ENCODE measurements at places on chromosomes 13 and 19.

DNA sequence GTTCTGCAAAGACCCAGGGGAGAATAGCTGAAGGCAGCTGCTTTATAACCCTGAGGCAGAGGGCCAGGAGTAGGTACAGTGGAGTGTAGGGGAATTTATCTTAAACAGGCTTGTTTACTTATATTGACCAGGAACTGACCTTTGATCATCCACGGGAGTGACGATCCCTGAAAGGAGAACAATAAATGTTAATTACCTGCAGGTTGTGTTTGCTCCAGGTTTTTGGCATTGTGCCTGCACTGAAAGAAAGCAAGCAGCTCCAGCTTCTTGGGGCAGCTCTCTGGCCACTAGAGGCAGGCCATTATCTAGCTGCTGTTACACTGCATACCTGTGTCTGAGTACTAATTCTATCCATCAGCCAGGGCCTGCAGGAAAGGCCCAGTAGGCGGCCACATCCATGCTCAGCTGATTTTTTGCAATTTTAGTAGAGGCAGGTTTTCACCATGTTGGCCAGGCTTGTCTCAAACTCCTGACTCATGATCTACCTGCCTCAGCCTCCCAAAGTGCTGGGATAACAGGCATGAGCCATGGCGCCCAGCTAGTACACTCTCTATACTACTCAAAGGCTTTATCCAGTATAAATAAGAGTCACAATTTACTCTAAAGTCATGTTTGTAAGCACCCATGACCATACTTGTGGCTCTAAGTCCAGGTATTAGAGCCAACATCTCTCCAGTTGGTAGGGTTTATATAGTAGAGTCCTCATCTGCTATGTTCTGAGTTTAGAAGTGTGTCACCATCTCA is 8.5 kb upstream of the ZNF91 start:
- H3K27ac ChIP-seq: peak overlapping the region; percentile 55
- no peak overlapping the region for H3K4me3 ChIP-seq
- no peaks in the 10 kb centered on the region for H3K36me3 ChIP-seq
- no peaks in the 10 kb centered on the region for H3K4me1 ChIP-seq
- H3K27me3 ChIP-seq: no peaks in the 10 kb centered on the region
- DNase-seq: no peak

DNA sequence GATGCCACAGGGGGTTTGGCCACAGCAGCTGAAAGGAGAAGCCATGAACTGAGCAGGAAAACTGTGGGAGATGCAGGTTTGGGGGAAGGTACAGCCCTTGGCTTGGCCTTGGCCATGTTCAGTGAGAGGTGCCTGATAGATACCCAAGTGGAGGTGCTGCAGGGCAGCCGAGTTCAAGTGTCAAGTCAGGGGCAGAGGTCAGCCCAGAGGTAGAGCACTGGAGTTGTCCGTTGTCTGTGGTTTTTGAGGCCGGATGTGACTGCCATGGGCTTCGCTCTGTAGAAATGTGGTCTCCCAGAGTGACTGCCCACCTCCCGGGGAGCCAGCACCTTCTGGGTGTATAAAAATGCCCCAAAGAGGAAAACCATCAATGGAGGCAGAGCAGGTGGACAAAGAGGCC is 65.3 kb downstream of the DPF1 start:
- no peak for DNase-seq
- H3K27me3 ChIP-seq: no peaks in the 10 kb centered on the region
- H3K4me3 ChIP-seq: no peak overlapping the region
- no peaks in the 10 kb centered on the region for H3K4me1 ChIP-seq

DNA sequence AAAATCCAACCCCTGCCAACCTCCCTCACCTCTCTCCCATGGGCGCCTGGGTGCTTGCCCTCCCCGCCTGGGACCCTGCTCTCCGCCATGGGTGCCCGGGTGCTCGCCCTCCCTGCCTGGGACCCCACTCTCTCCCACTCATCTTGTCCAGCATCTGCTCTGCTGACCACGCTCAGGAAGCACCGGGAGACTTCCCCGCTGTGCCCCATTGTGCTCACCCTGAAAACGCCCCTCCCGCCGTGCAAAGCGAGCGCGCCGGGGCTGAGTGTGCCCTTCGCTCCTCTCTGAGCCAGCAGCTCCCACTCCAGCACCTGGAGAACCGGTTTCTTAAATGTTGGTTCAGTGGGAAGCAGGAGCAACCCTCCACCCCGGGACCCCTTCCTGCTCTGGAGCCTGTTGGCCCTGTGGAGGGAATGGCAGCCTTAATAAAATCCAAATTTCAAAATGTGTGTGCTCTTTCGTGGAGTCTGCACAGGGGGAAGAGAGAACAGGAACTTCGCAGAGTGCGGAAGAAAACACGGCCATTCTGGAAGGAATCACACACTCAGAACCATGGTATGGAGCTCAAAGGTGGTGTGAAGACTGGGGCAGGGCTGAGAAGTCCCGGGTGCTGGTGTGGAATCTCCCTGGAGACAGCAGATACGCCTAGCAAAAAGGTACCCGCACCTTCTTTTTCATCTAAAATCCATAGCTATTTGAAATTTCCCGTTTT is 23.1 kb upstream of the CDC16 start:
- no peak overlapping the region for H3K27ac ChIP-seq
- H3K4me3 ChIP-seq: no peak overlapping the region
- H3K36me3 ChIP-seq: no peaks in the 10 kb centered on the region
- DNase-seq: no peak

- no peak for DNase-seq
- H3K27ac ChIP-seq: no peak overlapping the region
- no peaks in the 10 kb centered on the region for H3K4me1 ChIP-seq
- H3K27me3 ChIP-seq: no peaks in the 10 kb centered on the region
Observed at GRCh38 chr19:55014714-55015113, 23.4 kb downstream of the GP6 start.

DNA sequence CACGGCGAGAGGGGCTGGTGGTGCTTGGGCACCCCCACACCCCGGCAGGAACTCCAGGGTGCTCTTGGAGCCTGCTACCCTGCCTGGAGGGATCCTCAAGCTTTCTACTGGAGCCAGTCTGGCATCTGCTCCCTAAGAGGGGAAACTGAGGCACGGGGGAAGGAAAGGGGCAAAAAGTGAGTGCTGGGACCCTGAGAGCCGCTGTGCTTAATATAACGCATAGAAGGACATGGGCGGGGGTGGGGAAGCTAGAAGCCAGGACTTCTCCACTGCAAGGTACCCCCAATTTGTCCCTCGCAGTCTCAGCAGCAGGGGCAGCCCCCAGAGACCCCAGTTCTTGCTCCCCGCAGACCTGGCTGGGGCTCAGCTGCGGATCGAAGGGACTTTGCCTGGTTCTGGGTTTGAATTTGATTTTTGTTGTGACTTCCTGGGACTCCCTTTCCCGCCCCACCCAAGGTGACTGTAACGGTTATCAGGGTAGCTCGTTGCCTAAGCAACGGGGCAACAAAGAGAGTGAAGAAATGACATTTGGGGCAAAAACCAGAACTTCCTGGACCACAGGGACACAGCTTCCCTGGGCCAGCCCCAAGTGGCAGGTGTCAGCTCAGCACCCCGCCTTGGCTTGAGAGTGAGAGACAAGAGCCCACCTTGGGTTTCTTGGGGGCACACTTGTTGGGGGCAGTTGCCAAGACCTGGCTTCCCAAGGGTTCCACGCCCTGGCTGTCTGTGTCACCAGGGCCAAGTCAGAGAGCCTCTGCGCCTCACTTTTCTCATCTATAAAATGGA is 638 bp downstream of the ADGRE5 start:
- peaks cover 19% of the 10 kb centered on the region for H3K4me1 ChIP-seq
- H3K27me3 ChIP-seq: no peaks in the 10 kb centered on the region
- H3K36me3 ChIP-seq: no peaks in the 10 kb centered on the region
- H3K4me3 ChIP-seq: peak overlapping the region; percentile 68
- peak overlapping the region; percentile 98 for H3K27ac ChIP-seq
- peak; percentile 90 for DNase-seq

- H3K4me3 ChIP-seq: no peak overlapping the region
- no peak for DNase-seq
- H3K4me1 ChIP-seq: no peaks in the 10 kb centered on the region
- no peaks in the 10 kb centered on the region for H3K36me3 ChIP-seq
- no peak overlapping the region for H3K27ac ChIP-seq
Observed at GRCh38 chr13:59893266-59893665, 270.5 kb downstream of the DIAPH3 start.

DNA sequence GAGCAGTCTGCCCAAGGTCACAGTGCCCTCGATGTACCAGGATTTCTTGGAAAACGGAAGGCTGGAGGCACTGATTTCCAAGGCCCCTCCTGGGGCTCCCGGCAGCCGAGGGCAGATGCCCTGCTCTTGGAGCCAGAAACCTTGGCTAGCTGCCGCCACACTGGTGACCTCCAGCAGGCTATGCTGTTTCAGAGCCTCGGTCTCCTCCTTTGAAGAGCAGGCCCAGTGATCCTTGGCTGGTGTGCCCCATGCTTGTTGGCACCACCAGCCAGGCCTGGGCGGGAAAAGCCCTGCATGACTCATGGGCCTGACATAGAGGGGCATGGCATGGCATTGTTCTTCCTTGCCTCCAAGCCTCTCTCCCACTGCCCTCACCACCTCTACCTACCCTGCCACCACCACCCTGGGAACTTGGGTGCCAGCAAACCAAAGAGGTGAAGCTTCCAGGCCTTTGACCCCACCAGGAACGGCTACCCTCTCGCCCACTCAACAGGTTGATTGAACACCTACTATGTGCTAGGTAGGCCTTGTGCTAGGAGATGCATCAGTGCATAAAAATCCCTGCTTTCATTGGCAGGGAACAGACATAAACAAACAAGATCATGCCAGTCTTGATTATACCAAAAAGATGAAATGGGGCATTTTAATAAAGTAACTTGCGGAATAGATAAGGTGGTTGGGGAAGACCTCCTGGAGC is 1.6 kb upstream of the CLEC11A start:
- peaks cover 21% of the 10 kb centered on the region for H3K4me1 ChIP-seq
- no peaks in the 10 kb centered on the region for H3K27me3 ChIP-seq
- DNase-seq: no peak
- H3K4me3 ChIP-seq: no peak overlapping the region

DNA sequence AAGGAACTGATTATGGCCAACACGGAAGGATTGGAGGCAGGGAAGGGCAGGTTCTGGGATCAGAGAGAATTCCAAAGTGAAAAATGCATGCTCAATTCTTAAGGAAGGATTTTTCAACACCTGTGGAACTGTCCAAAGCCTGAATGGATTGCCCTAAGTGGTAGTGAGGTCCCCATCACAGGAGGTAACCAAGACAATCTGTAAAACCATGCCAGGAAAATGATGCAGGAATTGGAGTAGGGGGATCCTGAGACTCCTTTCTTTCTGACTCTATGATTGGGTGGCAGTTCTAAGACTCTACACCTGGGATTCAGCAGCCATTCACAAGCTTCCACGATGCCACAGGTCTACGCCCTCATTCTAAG is 56.5 kb upstream of the ZNRF4 start:
- H3K27ac ChIP-seq: no peak overlapping the region
- no peak overlapping the region for H3K4me3 ChIP-seq
- no peaks in the 10 kb centered on the region for H3K27me3 ChIP-seq
- DNase-seq: no peak
- H3K36me3 ChIP-seq: no peaks in the 10 kb centered on the region
- no peaks in the 10 kb centered on the region for H3K4me1 ChIP-seq

- no peak overlapping the region for H3K27ac ChIP-seq
- H3K4me1 ChIP-seq: no peaks in the 10 kb centered on the region
- DNase-seq: no peak
- no peak overlapping the region for H3K4me3 ChIP-seq
Observed at GRCh38 chr19:58319241-58319640, 7.6 kb upstream of the ZSCAN22 start.

- peak overlapping the region; percentile 41 for H3K4me3 ChIP-seq
- no peaks in the 10 kb centered on the region for H3K27me3 ChIP-seq
- no peak overlapping the region for H3K27ac ChIP-seq
- peak; percentile 70 for DNase-seq
- peaks cover 14% of the 10 kb centered on the region for H3K4me1 ChIP-seq
Observed at GRCh38 chr19:49889687-49890348, 6.9 kb downstream of the IL4I1 start.

DNA sequence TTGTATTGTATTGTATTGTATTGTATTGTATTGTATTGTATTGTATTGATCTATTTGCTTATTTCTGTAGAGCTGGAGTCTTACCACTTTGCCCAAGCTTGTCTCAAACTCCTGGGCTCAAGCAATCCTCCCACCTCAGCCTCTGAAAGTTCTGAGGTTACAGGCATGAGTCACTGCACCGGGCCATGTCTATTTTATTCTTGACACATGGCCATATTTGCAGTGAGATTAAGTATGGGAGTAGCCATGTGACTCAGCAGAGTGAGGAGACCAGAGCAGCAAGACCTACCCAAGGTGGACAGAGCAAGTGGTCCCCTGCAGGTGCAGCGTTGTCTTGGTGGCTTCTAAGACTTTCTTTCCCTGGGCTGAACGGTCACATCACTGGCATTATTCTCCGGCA is 49.1 kb upstream of the UBAC2 start:
- H3K27me3 ChIP-seq: no peaks in the 10 kb centered on the region
- DNase-seq: no peak
- H3K36me3 ChIP-seq: no peaks in the 10 kb centered on the region
- H3K4me1 ChIP-seq: no peaks in the 10 kb centered on the region
- H3K27ac ChIP-seq: no peak overlapping the region

DNA sequence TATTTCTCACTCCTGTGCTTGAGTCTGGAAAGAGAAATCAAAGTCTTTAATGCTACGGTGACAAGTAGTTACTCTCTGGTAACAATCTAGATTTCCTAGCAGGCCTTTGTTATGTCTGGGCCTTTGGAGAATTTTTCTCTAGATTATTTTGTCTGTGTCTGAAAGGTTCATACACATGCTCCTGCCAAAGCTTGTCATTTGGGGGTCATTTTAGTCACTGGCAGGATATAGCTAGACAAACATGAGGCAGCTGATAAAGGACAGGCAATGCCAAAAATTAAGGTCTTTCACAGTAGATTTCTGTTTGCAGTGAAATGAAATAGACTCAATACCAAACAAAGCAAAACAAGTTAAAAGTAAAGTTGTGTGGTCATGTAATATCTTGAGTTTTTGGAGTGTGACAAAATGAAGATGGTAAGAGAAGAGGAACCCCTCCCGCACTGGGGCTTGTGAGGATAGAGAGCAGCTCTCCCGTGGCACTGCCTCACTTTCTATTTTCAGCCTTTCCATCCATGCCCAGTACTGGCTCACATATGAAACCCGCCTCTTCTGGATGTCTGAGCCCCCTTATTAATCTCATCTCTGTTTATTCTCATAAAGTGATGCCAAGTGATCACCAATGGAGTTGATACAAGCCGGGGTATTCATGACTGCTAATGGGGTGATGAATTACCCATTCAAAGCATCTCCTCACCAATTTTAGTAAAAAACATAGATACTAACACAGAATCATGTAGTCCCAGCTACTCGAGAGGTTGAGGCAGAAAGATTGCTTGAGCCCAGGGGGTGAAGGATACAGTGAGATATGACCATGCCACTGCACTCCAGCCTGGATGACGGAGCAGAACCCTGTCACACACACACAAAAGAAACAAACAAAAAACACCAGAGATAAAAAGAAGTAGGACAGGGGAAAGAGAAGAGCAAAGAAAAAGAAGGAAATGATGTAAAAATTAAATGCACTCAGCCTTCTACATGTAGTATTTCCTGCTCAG is 389.3 kb downstream of the FGF14 start:
- no peaks in the 10 kb centered on the region for H3K27me3 ChIP-seq
- no peak overlapping the region for H3K27ac ChIP-seq
- H3K36me3 ChIP-seq: no peaks in the 10 kb centered on the region
